Nucleus accumbens (tissue), 56 donors: ENCODE measurements at places on chromosomes 7 and 10.

- no peak for DNase-seq
These were observed 39.3 kb downstream of the ANK3 start for GRCh38 chr10:60350400-60350799.

GRCh38 chr10:31582365-31583052 is 263.5 kb downstream of the ZEB1 start:
- DNase-seq: no peak

GRCh38 chr10:116907245-116907987 is 58.1 kb downstream of the ENO4 start:
- DNase-seq: no peak

DNA sequence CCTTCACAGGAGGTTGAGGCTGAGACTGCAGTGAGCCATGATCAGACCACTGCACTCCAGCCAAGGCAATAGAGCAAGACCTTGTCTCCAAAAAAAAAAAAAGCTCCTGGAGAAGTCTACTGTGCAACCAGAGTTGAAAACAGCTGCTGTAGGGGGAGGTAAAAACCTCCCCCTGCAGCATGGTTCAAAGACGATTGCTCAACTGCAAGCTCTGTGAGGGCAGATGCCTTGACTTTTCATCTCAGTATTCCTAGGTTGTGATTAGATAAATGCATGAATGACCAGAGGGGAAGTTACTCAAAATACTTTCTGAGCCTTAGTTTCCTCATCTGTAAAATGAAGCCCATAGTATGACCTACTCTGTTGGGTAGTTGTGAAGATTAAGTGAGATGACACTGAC is 25.0 kb upstream of the PPA1 start:
- no peak for DNase-seq

DNA sequence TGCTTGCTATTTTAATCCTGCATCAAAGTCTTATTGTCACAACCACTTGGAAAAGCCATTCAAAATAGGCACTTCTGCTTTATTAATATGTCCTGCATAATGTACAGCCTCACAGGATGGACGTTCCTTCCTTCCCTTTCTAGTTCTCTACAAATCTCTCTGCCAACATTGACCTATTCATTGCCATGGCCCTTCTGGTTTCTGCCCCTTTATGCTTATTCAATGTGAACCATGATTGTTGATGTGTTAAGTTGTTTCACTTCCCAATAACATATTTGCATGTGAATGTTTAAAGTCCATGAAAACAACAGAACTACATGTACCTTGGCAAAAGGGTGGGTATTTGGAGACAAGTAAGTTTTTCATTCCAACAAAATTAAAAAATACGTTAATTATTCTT is 45.7 kb downstream of the COL28A1 start:
- DNase-seq: no peak

DNA sequence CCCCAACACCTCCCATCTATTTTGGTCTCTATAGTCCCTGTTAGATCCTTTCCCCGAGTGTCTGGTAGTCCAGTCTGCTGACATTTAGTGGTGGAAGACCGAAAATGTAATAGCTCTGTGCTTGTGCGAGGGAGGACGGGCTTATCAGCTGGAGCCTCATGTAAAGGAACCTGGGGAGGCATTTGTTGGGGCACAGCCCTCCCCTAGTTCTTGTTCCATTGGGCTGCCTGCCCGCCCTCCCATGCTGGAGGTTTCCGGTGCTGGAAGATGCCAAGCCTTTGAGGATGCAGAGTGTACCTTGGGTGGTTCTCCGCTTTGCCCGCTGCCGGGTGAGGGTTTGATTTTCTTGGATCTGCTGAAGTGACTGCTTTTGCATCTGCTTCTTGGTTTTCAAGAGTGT is 5.4 kb downstream of the ZNF862 start:
- no peak for DNase-seq

DNA sequence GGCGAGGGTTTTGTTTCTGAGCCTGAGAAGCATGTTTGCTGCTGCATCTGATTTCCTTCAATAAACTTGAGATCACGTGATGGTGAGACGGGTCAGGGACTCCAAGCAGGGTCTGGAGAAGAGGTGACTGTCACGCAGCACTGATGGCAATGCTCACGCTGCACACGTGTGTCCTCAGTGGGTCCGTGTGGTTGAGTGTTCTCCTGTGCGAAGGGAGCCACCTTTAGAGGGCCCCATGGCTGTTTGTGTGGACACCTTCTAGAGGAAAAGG is 100.4 kb downstream of the WDR37 start:
- DNase-seq: no peak

DNA sequence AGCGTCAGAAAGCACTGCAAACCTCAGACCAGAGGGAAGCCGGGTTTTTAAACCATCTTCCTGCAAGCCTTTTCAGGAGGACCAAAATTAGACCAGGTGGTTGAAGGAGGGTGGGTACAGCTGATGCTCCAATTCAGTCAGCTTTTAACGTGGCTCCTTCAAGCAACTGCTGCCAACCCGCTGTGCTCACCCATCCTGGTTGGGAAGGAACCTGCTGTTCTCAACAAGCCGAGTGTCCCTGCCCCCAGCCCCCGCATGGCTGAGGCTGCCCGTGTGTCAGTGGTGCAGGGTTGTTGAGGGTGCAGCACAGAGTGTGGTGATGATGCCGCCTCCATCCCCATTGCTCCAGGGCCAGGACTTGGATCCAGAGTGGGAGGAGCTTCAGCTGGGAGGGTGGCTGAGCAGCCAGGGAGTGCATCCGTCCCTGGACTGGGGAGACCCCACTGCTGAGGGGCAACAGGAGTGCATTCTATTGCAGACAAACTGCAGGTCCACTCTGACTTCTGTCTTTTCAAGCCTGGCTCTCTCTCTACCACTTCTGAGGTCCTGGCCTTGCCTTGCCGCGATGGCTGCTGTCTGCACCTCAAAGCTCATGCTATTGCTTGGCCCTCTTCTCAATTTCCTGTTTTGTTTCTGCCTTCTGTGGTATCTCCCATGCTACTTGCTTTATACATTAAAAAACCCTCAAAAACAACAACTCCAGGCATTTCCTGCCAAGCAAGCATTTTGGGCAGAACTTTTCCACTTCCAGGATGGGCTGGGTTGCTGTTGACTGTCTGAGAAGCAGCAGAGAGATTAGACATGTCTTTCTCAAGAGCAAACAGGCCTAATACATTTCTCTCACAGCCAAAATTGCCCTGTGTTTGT is 134.7 kb downstream of the DNAJB6 start:
- DNase-seq: no peak

DNA sequence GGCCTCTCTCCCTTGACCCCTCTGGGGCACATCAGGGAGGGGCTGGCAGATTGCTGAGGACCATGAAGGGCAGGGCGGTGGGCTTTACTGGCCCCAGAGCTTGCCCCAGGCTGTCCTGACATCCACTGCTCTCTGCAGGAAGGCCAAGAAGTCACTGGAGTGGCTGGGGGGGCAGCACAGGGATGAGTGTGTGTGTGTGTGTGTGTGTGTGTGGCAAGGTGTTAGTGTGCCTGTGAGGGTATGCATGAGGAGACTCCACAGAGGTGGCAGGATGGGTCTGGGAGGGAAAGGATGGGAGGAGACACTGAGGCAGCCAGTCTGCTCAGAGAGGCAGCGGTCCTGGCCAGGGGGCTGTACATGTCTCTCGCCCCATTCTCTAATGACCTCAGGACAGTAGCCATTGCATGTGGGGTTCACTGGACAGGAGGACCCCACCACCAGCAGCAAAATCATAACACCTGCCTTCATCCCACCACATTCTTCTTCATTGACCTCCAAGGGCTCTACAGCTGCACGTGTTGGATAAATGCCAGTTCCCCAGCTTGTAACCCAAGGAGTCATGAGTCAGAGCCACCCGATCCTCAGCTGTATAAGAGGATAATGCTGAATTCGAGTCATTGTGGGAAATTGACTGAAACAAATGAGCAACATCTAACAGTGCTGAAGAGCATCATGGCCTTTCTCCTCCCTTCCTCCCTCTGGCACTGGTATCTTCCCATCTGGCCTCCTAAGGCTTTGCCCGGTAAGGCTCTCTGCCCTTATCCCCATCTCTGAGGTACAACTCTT is 720.5 kb downstream of the GRID1 start:
- DNase-seq: peak; percentile 13

GRCh38 chr10:35696392-35697287 is 54.5 kb upstream of the FZD8 start:
- no peak for DNase-seq

DNA sequence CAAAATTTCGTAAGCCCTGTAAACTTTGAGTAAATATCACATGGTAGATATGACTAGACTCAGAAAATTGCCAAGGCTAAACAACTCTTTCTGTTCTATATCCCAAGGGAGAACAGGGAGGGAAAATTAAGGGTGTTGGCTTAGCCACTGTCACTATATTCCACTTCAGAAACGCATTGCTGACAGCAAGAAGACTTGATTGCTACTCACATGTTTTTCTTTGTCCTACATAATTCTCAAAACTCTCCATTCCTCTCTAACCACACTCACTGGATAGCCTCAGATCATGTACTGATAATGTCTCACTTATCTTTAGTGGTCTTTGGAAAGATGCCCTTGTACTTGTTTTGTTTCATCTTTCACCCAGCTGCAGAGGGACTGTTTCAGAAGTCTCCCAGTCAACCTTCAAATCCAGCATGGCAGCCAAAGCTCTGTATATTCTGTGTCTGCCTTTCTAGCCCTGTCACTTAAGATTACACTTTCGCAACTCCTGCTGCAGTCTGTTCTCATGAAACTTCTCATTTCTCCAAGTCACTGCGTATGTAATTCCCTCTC is 582.4 kb upstream of the FZD8 start:
- no peak for DNase-seq

DNA sequence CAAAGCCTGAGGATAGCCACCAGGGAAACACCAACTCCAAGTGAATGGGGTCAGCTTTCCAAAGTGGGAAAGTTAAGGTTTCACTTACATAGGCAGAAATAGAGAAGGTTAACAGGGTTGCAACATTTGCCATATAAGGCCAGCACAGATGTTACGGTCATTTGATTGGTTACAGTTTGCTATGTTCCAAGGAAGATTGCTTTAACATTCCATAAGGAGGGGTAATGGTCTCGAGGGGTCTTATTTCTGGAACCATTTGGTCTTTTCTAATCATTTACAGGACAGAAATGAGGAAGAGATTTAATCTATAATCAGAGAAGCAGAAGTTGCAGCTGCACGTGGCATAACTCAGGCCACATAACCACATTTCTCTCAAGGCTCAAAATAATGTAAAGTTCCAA is 679.4 kb upstream of the C7orf33 start:
- no peak for DNase-seq

DNA sequence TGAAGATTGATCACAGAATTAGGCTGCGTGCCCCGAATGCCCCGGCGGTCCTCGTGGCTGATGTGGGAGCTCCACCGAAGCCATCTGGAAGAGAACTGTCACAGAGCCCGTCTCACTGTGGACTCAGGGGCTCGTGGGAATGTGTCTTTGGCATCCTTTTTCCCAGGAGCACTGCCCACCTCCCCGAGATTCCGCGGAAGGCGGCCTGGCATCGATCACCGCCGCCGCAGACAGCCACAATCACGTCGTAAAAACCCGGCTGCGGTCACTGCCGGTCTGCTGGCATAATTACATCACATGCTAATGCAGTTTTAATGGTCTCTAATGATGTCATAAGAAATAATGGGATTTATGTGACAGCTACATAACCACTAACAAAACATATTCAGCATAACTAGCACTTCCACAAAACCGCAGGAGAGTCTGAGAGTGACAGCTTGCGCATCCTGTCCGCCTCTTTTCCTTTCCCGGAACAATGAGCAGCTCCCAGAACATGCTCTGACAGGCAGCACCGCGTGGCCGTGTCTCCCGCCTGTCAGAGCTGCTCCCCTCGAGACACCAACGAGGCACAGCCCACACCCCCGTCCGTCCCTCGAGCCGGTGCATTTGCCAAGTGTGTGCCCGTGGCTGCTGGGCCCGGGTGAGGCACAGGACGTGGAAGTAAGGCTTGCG is 490.0 kb downstream of the PTPRN2 start:
- no peak for DNase-seq

GRCh38 chr7:134083766-134084487 is 43.2 kb upstream of the LRGUK start:
- no peak for DNase-seq

DNA sequence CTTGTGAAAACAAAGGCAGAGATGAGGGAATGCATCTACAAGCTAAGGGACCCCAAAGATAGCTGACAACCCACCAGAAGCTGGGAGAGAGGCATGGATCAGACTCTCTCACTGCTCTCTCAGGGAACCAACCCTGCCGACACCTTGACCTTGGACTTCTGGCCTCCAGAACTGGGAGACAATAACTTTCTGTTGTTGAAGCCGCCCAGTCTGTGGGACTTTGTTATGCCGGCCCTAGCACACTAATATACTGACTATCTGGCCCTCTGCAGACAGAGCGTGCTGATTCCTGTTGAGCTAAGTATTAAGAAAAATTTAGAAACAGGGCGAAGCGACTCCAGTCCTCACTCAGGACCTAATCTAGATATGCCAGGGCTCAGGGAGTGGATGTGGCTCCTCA is 144.3 kb upstream of the TCF7L2 start:
- no peak for DNase-seq

DNA sequence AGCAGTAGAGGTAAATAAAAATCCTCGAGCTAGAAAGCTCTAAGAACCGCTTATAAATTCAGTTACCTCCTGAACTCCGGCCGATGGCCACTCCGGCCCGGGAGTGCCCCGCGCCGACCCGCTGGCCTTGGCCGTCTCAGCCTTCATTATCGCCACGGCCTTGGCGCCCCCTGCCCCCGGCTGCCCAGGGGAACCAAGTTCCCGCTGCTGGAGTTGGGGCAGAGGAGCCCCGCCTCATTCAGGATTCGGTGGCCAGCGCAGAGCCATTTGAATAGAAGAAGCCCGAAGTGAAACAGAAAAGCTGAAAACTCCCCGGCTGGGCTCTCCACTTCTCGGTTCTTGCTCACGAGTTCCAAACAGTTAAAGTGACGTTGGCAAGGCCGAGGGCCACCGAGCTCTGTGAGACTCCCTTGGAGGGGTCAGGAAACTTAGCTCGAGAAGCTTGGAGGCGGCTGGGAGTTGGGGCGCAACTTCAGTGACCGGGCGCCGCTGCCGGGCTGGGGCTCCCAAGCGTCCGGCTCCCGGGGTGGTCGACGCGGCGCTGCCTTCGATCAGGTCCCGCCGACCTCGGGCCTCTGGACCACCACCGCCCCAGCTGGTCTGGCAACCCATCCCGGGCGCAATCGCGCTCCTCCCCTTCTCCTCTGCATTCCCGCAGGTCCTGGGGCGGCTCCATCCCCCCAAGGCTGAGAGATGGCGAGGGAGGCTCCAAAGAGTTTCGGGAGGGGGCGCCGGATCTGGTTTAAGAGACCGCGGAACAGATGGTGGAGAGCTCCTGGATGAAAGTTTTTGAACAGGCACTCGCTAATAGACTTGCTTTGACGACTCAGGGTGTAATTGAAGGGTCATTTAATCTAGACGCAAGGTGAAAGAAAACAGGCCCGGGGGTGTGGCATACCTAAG is 5.8 kb upstream of the FEZF1 start:
- no peak for DNase-seq

DNA sequence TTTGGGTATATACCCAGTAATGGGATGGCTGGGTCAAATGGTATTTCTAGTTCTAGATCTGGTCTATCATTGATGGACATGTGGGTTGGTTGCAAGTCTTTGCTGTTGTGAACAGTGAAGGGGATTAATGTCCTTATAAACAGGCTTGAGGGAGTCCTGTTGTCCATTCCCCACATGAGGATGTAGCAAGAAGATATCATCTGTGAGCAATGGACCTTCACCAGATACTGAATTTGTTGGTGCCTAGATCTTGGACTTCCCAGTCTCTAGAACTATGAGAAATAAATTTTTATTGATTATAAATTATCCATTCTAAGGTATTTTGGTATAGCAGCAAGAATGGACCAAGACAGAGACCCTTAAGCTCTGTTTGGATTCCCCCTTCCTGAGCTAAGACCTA is 72.2 kb upstream of the RELN start:
- DNase-seq: no peak

GRCh38 chr7:154431045-154431444 is 378.8 kb downstream of the DPP6 start:
- DNase-seq: no peak
